ENCODE measurements at places on chromosomes 2 and 18.

DNA sequence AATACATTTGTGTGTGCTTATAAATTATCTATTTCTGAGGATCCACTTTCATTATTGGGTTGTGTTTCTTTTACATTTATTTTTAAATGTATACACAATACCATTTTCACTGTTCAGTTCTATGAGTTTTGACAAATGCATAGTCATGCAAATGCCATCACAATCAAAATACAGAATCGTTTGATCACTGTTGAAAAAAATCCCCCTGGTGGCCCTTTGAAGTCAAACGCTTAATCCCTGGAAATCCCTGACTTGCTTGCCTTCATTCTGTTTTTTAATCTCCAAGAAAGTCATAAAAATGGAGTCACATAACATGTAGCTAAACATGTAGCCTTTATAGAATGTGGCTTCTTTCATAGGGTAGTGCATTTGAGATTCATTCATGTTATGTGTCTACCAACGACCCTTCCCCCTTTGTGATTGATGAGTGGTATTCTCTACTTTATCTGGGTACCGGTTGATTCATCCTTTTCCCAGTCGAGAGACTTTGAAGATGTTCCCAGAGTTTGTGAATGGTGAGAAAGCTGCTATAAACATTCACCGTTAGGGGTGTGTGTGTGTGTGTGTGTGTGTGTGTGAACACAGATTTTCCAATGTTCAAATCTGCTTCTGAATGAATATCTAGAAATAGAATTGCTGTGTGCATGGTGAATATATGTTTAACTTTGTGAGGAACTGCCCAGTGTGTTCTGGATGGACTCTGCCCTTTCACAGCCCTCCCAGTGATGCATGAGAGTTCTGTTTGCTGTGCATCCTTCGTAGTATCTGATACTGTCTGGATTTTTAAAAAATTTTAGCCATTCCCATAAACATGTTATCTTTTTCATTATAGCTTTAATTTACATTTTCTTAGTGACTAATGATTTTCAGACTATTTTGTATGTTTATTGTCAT, 173.6 kb downstream of the GALR1 start:
- no peak for DNase-seq

- no peak for DNase-seq
Observed at GRCh38 chr2:166451468-166451867, 42.6 kb downstream of the SCN7A start.

- no peak for DNase-seq
Observed at GRCh38 chr2:106885329-106885728, 638 bp downstream of the ST6GAL2 start.

GRCh38 chr2:204315236-204315662, 230.0 kb upstream of the PARD3B start:
- peak; percentile 48 for DNase-seq

DNA sequence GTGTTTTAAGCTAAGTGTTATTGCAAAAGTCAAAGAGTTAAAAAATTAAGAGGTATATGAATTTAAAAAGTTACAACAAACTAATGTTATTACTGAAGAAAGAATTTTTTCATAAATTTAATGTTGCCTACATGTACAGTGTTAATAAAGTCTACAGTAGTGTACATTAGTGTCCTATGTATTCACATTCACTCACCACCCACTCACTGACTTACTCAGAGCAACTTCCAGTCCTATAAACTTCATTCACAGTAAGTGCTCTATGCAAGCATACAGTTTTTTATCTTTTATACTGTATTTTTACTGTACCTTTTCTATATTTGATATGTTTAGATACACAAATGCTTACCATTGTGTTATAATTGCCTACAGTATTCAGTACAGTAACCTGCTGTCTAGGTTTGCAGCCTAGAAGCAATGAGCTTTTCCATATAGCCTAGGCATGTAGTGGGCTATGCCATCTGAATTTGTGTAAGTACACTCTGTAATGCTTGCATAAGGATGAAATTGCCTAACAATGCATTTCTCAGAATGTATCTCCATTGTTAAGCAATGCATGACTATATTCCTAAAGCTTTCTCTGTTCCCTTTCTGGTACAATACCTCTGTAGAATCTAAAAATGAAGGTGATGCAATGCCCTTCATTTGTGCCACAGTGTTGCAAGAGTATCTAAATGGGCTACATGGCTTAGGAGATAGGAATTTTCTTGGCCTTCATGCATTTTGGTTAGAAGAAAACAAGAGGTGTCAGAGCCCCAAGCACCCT, 370.8 kb upstream of the NT5C1B start:
- DNase-seq: no peak

DNA sequence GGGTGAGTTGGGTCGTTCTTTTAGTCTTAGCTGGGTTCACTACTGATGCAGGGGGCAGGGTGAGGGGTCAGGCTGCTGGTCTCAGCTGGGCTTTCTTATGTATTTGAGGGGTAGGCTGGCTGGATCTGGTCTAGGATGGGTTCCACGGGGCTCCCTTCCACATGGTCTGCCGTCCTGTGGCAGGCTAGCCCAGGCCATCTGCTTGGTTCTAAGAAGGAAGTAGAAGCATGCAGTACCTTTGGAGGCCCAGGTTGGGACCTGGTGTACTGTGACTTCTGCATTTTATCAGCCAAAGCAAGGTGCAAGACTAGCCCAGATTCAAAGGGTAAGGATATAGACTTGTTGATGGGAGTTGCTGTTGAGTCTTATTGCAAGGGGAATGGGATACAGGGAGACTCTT, 35.5 kb upstream of the MGAT5 start:
- DNase-seq: no peak

- DNase-seq: no peak
Observed at GRCh38 chr2:73111073-73112025, 1.4 kb downstream of the RAB11FIP5 start.

DNA sequence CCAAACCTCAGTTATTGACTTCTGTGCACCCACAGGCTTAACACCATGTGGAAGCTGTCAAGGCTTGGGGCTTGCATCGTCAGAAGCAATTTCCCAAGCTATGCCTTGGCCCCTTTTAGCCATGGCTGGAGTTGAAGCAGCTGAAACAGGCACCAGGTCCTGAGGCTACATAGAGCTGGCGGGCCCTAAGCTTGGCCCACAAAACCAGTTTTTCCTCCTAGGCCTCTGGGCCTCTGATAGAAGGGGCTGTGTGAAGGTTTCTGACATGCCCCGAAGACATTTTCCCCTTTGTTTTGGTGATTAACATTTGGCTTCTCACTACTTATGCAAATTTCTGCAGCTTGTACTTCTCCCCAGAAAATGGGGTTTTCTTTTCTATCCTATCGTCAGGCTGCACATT, 9.1 kb upstream of the TMX3 start:
- DNase-seq: no peak

DNA sequence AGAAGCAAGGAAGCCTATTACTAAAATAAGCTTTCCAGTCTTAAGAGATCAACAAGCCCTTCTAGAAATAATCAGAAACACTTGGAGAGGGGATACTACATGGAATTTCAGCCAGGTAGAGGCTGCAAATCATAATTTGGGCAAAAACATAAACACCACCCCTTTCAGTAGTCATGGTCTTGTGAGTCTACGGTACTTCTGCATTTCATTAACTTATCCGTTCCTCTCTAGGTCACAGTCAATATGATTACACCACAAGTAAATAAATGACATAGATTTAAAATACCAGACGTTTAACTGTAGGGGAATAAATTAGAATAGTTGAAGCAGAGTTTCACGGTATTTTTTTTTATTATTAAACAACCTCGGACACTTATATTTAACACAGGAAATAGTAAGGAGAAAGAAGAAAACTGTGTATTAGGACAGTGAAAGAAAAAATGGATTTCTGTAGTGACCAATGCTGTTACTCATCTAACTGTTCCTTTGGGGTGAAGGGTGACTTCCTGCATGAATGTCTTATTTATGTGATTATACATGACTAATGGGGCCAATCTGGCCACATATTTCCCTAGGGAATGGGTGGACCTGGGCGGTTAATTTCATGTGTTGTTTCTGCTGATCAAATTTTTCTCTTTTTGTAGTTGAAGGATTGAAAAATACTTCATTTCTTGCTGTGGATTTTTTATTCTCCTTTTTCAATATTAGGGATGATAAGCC, 456.6 kb upstream of the UBE2E3 start:
- no peak for DNase-seq

DNA sequence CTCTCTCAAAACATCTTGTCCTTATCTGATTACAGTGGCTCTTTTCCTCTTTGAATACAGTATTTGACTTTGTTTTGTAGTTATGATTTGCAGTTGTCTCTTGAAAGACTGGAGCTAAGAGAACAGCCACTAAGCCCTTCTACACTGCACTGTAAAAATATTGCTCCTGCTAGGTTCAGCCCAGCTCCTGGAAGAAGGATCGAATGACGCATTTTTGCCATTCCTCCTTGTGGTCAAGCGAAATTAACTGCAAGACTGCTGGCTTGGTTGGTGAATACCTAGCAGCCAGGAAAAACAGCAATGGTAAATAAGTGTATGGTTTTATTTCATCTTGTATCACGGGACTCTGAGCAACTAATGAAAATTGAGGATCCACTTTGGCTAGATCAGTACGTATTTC, 407.8 kb upstream of the CDH2 start:
- DNase-seq: no peak

DNA sequence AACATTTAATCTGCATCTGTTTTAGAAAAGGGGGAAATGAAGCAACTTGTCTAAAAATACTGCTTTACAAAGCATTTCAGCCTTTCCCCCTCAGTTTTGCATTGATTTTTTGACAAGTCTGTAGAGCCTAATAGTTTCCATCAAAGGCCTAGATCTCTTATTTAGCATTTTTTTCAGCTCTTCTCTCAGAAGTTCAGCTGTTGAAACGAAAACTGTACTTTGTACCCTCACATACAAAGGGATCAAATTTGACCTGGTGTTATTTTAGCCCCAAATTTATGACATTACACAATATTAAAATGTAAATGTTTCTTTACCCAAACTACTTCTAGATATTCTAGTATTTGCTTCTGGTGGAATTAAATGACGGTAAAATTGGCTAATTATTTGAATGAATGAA, 13.0 kb downstream of the YPEL5 start:
- peak; percentile 22 for DNase-seq

DNA sequence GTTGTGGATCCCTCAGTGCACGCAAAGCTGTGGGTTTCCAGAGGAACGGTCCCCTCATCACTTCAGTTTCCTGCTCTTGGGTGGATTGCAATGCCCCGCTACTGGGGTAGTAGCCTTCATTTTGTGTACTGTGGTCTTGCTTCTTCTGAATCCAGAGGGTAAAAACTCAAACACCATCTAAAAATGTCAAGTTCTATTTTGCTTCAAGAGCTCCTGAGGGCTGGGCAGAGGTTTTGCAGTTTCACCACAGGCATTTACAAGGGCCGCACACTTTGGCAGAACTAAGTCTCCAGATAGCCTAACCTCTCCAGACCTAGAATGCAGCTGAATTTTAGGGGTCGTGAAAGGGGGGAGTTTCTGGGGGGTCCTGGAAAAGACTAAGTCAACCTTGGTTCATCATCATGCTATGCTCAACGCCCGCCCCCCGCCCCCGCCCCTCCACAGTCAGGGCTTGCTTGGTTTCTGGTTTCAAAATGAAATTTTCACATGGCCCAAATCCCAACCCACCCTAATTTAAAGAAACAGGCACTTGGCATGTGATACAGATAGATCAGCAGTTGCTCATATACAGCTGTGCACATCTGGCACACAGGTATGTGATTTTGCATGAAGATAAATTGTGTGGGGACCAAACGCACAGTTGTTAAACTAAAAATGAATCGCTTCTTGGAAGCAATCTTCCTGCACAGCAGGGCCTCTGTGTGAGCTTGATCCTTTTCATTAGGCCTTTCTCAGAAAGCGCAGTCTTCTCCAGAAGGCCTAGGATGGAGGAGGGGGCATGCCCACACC, 329.6 kb downstream of the OSR1 start:
- no peak for DNase-seq

GRCh38 chr2:174597345-174598047, at the start of gene WIPF1:
WIPF1 (minus strand) TSS chr2:174597804; CDS start chr2:174585573, 12,231 bp downstream.
- DNase-seq: no peak

DNA sequence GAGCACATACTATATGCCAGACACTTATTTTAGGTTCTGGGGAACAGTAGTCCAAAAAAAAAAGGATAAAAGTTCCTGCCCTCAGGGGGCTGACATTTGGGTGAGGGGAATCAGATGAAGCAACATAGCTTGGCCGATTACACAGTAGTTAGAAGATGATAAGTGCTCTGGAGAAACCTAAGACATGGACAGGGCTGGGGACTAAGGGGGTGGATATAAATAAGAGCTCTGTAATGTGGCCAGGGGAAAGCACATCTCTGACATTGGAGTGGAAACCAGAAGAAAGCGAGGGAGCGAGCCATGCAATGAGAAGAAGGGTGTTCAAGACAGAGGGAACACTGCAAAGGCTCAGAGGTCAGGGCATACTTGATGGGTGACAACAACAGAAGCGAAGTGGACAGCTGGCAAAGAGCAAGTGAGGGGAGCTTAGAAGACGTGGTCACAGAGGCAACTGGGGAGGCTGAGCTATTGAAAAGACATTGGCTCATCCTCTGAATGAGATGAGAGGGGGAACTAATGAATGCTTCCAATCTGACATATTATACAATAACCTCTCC, 11.4 kb downstream of the TMEM182 start:
- no peak for DNase-seq

GRCh38 chr2:96623116-96623515, 15.0 kb downstream of the KANSL3 start:
- DNase-seq: no peak

DNA sequence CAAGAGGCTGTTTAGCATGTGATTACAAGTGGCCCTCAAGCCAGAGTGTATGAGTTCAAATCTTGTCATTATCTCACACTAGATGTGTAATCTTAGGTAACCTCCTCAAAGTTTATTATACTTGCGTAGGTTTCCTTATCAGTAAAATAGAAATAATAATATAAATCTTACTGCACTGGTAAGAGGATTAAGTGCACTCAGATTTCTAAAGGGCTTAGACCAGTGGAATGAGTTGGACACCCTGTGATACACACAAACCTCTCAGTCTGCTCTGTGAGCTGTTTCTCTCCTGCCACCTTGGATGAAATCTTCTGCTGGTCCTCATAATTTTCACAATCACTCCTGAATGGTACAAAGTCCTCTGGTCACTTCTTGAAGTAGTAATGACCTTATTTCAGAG, 145.4 kb upstream of the ZNF516 start:
- DNase-seq: no peak

- DNase-seq: no peak
Observed at GRCh38 chr2:200738590-200738989, 73.1 kb upstream of the BZW1 start.

- DNase-seq: no peak
Observed at GRCh38 chr2:233384015-233384414, 29.7 kb downstream of the DGKD start.

- peak; percentile 52 for DNase-seq
Observed at GRCh38 chr18:50182511-50182910, 12.4 kb downstream of the MYO5B start.

- no peak for DNase-seq
Observed at GRCh38 chr2:178244777-178245176, 50.5 kb downstream of the OSBPL6 start.

- DNase-seq: no peak
Observed at GRCh38 chr18:74582642-74583041, 15.0 kb upstream of the ZNF407 start.
